ENCODE measurements at places on chromosomes 1 and 21. TPM values are rescaled to one million over a fixed set of nuclear protein-coding genes. Genes with fewer than 3 reads are reported as not detected.

Gene HPDL
- total RNA-seq: 0.30 TPM

Gene SEMA6C
- total RNA-seq: 6.9 TPM

- no peak for DNase-seq
- H3K27me3 ChIP-seq: no peaks in the 10 kb centered on the region
- H3K4me3 ChIP-seq: no peak overlapping the region
- peaks cover 6% of the 10 kb centered on the region for H3K36me3 ChIP-seq
- H3K27ac ChIP-seq: no peak overlapping the region
- H3K4me1 ChIP-seq: no peaks in the 10 kb centered on the region
Measured at GRCh38 chr1:15775706-15776105, 17.1 kb downstream of the FBLIM1 start.

- no peak overlapping the region for H3K4me3 ChIP-seq
- no peak overlapping the region for H3K27ac ChIP-seq
- peaks cover 23% of the 10 kb centered on the region for H3K4me1 ChIP-seq
- no peaks in the 10 kb centered on the region for H3K27me3 ChIP-seq
- H3K36me3 ChIP-seq: no peaks in the 10 kb centered on the region
Measured at GRCh38 chr1:179813626-179814545, 63.7 kb downstream of the TOR1AIP2 start.

GRCh38 chr1:34479731-34480130 lies 275.1 kb upstream of the GJB5 start:
- no peaks in the 10 kb centered on the region for H3K27me3 ChIP-seq
- H3K4me3 ChIP-seq: no peak overlapping the region
- no peak for DNase-seq
- H3K4me1 ChIP-seq: no peaks in the 10 kb centered on the region
- no peaks in the 10 kb centered on the region for H3K36me3 ChIP-seq
- no peak overlapping the region for H3K27ac ChIP-seq

Gene CCDC30
- total RNA-seq: 40.9 TPM

DNA sequence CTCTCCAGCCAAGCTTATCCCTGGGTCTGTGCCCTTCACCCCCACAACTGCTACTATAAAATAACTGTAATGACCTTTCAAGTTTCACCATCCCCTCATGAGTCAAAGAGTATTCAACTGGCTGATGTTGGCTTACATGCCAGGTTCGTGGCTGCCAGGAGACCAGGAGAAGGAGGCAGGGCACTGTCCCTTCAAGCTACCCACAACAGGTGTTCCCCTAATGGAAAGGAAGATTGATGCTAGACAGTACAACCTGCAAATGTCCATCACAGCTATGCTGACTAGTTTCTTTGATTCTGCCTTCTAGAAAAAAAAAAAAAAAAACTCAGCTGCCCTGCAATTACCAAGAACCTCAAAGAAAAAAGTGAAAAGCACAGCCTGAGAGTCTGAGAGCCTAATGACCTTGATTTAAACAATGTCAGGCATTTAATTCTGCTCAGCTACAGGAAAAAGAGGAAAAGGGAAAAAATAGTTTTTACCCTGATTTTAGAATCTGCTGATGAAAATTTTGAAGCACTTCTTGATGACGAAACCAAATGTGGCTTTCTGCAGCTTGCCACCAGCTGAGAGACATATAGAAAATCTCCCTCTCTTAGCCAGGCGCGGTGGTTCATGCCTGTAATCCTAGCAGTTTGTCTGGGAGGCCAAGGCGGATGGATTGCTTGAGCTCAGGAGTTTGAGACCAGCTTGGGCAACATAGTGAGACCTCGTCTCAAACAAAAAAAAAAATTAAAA lies 82.7 kb upstream of the ROR1 start:
- DNase-seq: no peak
- H3K4me1 ChIP-seq: no peaks in the 10 kb centered on the region
- no peaks in the 10 kb centered on the region for H3K36me3 ChIP-seq
- no peak overlapping the region for H3K4me3 ChIP-seq

DNA sequence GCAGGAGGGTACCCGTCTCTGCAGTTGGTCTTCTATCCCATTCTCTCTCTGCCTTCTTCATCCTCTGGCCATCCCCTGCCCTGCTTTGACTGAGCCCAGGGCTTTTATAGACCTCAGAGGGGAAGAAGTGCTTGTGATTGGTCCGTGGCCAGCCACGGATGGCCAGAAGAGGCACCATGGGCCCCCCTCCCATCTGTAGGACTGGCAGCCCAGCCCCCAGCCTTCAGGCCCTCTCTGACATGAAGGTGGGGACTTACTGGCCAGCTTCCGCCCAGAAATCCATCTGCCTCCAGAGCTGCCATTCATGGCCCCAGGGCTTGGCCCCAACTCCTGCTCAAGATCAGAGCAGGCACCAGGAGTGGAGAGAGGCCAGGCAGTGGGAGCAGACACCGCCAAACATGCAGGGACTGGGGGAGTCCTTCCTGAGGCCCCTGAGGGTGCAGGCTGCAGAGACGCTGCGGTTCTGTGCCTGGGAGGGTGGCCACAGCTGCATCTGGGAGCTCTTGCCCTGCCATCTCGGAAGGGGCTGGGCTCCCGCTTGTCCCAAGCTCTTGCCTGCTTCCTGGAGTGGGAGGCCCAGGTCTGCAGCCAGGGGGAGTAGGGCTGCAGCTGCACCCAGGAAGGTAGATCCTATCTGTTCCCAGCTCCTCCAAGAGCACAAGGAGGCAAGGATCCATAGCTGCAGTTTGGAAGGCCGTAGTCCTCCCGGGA lies 698.6 kb upstream of the B3GALT2 start:
- H3K27ac ChIP-seq: no peak overlapping the region
- no peak overlapping the region for H3K4me3 ChIP-seq
- H3K4me1 ChIP-seq: no peaks in the 10 kb centered on the region
- no peaks in the 10 kb centered on the region for H3K27me3 ChIP-seq
- H3K36me3 ChIP-seq: no peaks in the 10 kb centered on the region

DNA sequence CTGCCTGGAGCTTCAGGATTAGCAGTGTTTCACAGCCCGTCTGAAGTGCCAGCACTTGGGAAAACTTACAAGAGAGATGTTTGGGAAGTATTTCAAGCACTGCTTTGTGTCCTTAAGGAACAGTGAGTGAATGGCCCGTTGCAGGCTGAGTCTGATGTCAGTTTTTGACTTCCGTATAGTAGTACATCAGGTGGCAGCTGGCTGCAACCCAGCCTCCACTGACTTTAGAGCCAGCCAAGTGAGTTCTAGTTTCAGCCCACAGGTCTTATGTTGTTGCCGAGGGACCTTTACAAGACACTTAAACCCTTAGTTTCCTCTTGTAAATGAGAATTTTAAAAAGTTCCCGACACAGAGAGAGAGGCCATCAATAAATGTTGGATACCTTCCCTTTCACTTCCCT lies 35.0 kb downstream of the UCK2 start:
- no peaks in the 10 kb centered on the region for H3K27me3 ChIP-seq
- H3K4me3 ChIP-seq: no peak overlapping the region
- no peaks in the 10 kb centered on the region for H3K36me3 ChIP-seq

- peaks cover 15% of the 10 kb centered on the region for H3K4me1 ChIP-seq
- no peak for DNase-seq
- H3K36me3 ChIP-seq: no peaks in the 10 kb centered on the region
Measured at GRCh38 chr1:26031611-26032220, 10.1 kb downstream of the EXTL1 start.

DNA sequence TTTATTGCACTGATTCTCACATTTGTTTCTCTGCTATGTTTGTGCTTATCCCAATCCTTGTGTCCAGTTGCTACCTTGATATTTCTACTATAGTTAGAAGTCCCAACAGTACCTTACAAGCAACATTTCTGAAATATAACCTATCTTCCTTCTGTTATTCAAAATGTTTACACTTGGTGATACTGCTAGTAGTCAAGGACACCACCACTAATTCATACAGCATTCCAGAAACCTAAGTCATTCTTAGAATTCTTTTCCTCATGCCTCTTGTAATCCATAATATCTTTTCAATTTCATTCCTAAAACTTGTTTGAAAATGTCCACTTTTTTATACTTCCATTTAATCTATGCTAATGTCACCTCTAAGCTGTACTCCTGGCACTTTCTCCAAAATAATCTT lies 2132.1 kb downstream of the NCAM2 start:
- no peaks in the 10 kb centered on the region for H3K27me3 ChIP-seq
- no peak overlapping the region for H3K4me3 ChIP-seq
- H3K4me1 ChIP-seq: no peaks in the 10 kb centered on the region
- no peaks in the 10 kb centered on the region for H3K36me3 ChIP-seq
- no peak for DNase-seq

GRCh38 chr1:62285984-62286785 lies 33.0 kb downstream of the KANK4 start:
- H3K4me1 ChIP-seq: peaks cover 17% of the 10 kb centered on the region
- no peak for DNase-seq
- H3K27me3 ChIP-seq: no peaks in the 10 kb centered on the region
- H3K27ac ChIP-seq: no peak overlapping the region
- H3K4me3 ChIP-seq: no peak overlapping the region
- H3K36me3 ChIP-seq: no peaks in the 10 kb centered on the region

GRCh38 chr1:202085682-202086373 lies 36.9 kb upstream of the GPR37L1 start:
- no peak for DNase-seq
- no peaks in the 10 kb centered on the region for H3K36me3 ChIP-seq
- H3K4me1 ChIP-seq: peaks cover 6% of the 10 kb centered on the region
- H3K27me3 ChIP-seq: no peaks in the 10 kb centered on the region
- H3K4me3 ChIP-seq: no peak overlapping the region

DNA sequence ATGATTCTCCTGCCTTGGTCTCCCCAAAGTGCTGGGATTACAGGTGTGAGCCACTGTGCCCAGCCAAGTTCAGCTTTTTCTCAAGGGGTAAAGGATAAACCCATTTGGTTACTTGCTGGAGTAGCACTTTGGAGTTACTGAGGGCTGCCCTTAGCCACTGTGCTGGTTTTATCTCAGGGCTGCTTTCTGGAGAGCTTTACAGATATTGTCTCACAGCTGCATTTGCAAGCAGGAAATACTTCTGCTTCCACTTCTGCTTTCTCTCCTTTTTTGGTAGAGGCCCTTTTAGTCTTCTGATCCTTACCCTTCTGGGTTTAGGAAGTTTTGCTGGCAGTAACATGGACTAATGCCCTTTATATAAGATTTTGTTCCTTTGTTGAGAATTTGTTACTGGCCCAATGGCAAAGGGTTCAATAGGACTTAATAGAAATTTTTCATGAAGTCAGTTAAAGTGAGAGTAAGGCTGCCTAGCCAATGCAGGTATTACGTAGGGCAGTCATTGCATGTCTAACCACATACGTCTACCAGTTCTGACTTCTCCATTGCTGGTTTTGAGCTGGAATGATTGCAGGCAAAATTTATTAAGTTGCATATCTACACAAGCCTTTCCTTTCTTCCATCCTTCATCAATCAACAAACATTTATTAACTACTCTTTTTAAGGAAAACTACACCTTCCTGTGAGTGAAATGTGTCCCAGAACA lies 24.4 kb downstream of the CAP1 start:
- no peak overlapping the region for H3K27ac ChIP-seq
- H3K4me1 ChIP-seq: peaks cover 30% of the 10 kb centered on the region
- DNase-seq: no peak
- no peak overlapping the region for H3K4me3 ChIP-seq
- no peaks in the 10 kb centered on the region for H3K27me3 ChIP-seq
- peaks cover 82% of the 10 kb centered on the region for H3K36me3 ChIP-seq

Gene CDC42
- total RNA-seq: 237 TPM

- peaks cover 26% of the 10 kb centered on the region for H3K36me3 ChIP-seq
- no peaks in the 10 kb centered on the region for H3K27me3 ChIP-seq
- no peak overlapping the region for H3K4me3 ChIP-seq
- DNase-seq: no peak
Measured at GRCh38 chr1:225863167-225863566, 19.0 kb downstream of the TMEM63A start.

Gene TMPRSS15
- not detected for total RNA-seq

Gene CTSE
- total RNA-seq: 132 TPM

- H3K4me1 ChIP-seq: no peaks in the 10 kb centered on the region
- H3K4me3 ChIP-seq: no peak overlapping the region
- no peak for DNase-seq
- H3K27ac ChIP-seq: no peak overlapping the region
Measured at GRCh38 chr1:194598098-194598497, 1411.7 kb upstream of the B3GALT2 start.

Gene HTR6
- total RNA-seq: not detected

DNA sequence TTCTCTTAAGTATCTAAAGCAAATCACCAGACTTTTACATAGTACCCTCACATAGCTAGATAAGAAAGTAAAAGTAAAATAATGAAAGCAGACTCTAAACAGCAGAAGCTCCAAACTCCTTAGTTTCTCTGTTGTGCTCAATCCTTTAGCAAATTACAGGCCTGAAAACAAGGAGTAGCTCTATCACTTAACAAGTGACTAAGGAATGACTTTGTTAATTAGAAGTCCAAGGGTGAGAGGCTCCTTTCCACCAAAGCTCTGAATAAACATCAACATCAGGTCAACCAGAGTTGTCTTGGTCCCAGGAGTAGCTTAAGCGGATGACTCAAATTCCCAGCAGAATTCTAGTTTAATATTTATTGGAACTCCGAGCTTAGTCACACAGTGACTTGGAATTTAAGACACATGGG lies 5.9 kb downstream of the NRIP1 start:
- H3K4me3 ChIP-seq: no peak overlapping the region
- H3K4me1 ChIP-seq: peaks cover 63% of the 10 kb centered on the region
- DNase-seq: no peak
- no peak overlapping the region for H3K27ac ChIP-seq
- no peaks in the 10 kb centered on the region for H3K36me3 ChIP-seq

Gene KCNN3
- total RNA-seq: 2.8 TPM

Gene PRAMEF6
- not detected for total RNA-seq

DNA sequence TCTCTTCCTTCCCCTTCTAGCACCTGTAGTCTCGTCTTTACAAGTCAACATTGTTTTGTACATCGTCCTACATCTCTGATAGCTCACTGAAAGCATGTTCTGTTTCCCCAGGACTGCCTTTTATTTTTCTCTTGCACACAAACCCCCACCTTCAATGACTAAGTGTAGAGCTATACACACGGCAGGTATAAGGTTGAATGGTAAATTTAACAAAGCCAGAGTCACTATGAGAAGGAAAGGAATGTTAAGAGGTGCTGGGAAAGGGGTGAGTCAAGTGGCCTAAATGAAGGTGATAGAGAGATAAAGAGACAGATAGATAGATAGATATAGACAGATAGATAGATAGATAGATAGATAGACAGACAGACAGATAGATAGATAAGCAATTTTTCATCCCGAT lies 134.3 kb upstream of the ATP1B1 start:
- no peak overlapping the region for H3K4me3 ChIP-seq
- H3K36me3 ChIP-seq: no peaks in the 10 kb centered on the region
- H3K4me1 ChIP-seq: no peaks in the 10 kb centered on the region
- H3K27ac ChIP-seq: peak overlapping the region; percentile 45
- H3K27me3 ChIP-seq: no peaks in the 10 kb centered on the region
- no peak for DNase-seq

Gene FMO2
- total RNA-seq: 212 TPM

Gene MIB2
- 69.2 TPM for total RNA-seq

DNA sequence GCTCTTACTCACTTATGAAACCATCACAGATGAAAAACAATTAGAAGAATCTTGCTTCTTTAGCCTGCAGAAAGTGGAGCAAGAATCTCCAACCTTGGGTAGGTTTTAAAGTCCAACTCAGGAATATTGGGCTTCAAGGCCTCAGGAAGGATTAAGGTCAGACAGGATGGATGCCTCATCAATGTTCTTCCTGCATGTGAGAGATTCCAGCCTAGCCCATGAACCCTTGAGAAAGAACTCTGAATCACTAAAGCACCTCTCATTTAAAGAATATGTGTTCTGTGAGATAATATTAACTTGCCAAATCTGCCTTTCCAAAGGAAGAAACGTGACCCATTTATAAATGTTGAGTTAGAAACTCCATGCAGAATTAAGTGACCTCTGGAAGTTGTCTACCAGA lies 345.2 kb upstream of the CAMK1G start:
- H3K4me3 ChIP-seq: no peak overlapping the region
- no peaks in the 10 kb centered on the region for H3K36me3 ChIP-seq
- H3K27me3 ChIP-seq: no peaks in the 10 kb centered on the region
- H3K27ac ChIP-seq: no peak overlapping the region
- DNase-seq: no peak
- H3K4me1 ChIP-seq: no peaks in the 10 kb centered on the region
